ENCODE measurements at places on chromosomes 1 and 21.

DNA sequence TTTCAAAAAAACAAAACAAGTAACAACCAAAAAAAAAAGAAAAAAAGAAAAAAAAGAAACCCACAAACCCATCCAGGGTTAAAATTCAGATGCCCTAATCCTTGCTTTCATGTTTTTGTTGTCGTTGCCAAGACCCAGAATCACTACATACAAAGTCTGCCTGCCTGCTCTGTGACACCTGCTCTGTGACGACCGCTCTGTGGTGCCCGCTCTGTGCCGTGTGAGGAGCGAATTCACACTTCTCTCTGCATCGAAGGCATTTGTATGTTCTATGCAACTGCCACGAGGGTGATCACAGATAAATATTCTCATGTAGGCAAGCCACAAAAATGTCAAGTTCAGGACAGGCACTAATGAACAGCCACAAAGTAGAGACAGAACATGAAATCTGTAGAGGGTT, 178.6 kb downstream of the SLC45A1 start:
- DNase-seq = no peak

DNA sequence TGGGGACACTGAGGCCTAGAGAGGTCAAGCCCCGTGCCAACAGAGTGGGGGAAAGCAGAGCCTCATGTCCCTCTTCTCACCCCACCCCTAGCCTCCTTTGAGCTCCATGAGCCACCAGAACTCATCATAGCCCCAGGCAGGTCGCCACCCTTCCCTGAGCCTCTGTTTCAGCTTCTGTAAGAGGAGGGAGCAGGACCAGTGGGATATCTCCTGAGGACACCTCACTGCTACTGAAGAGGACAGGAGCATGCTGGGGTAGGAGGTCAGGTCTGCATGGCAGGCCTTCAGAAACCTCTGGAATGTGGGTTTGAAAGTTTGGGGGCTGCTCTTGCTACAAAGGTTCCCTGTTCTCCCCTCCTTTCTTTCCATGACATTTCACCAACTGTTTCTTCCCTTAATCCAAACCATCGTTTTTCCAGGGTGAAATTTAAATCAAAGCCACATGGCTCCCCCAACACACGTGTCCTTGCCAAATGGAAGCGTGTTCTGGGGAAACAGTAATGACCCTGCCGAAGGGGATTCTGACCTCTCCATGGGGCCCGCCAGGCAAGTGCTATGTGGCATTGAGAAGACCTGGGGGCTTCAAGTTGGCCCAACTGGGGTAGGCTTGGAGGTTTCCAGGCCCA, 88.1 kb upstream of the RUNX3 start:
- no peak for DNase-seq

GRCh38 chr1:237702161-237702560, 188.6 kb downstream of the ZP4 start:
- no peak for DNase-seq

DNA sequence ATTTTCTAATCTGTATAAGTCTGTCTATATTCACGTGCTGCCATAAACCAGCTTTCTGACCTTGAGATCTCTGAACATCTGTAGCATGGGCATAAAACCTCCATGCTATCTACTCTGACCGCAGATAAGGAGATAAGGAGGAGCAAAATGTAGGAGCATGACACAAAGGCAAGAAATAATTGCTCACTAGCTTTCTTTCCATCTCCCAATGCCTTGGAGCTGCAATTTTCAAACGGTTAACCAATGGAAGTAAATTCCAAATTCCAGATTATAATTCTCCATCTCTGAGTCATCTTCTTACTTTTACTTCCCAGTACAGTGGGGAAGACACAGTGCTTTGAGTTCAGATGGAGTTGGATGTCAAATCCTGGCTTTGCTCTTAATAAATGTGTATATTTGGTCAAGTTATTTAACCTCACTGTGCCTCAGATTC, 41.6 kb downstream of the CD58 start:
- no peak for DNase-seq

- no peak for DNase-seq
Measured at GRCh38 chr1:180217006-180217405, 13.1 kb upstream of the LHX4 start.

DNA sequence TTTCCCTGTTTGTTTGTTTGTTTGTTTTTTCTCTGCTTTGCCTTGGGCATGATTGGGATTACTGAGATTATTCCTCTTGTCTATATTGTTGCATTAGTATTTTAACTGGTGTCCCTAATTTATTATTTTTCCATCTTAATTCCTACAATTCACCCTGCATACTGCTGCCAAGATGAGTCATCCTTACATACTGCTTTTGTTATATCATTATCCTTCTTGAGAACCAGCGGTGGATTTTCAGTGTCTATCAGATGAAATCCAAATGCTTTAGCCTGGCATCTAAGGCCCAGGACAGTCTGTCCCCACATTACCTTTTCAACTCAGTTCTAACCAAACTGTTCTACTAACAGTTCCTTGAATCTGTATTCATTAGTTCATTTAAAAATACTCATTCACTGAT, 101.7 kb downstream of the OLFML2B start:
- no peak for DNase-seq

GRCh38 chr1:54252371-54252936, 52.5 kb downstream of the MRPL37 start:
- DNase-seq = no peak

DNA sequence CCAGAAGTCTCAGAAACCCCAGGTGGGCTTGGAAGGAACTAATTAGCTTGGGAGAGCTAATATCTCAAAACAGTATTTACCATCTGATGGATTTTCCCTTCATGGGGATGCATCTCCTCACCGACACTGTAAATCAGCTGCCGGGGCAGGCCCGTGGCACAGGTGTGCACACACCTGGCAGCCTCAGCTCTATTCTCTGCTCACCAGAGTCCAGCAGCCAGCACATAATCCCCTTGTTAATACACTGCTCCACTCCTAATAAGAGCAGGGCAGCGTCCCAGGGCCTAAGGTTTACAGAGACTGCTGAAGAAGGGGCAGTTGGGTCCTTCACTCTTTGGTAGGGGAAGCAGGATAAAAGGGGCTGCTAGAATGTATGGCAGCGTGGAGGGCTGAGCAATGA, 200.0 kb downstream of the TOMM20 start:
- DNase-seq = no peak

DNA sequence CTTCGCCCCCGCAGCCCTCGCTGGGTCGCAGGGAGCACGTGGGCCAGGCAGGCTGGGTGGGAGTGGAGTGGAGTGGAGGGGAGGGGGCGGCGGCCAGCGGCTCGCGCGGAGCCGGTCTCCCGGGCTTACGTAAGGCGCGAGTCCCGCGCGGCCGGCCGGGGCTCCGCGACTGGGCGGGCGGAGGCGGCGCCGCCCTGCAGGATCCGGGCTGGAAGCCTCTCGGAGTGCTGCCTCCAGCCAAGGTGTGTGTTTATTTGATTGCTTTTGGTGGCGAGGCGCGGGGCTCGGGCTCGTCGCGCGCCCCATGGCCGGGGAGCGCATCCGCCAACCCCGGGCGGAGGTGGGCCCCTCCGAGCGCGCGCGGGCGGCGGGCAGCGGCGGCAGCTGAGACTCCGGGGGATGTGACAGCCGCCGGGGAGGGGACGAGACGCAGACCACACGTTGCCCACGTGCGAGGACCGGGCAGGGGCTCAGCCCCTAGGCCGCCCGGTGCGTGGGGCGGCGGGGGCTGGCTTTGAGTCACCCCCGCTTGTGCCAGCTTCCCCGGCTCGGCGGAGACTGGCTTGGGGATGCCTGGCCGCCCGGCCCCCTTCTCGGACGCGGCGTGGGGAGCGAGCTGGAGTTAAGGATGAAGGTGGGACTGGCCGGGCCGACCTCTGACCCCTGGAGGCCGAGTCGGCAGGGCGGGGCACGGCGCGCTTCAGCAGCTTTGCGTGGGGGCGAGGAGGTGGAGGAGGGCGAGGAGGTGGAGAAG, 402 bp upstream of the AK4 start:
- peak; percentile 24 for DNase-seq

DNA sequence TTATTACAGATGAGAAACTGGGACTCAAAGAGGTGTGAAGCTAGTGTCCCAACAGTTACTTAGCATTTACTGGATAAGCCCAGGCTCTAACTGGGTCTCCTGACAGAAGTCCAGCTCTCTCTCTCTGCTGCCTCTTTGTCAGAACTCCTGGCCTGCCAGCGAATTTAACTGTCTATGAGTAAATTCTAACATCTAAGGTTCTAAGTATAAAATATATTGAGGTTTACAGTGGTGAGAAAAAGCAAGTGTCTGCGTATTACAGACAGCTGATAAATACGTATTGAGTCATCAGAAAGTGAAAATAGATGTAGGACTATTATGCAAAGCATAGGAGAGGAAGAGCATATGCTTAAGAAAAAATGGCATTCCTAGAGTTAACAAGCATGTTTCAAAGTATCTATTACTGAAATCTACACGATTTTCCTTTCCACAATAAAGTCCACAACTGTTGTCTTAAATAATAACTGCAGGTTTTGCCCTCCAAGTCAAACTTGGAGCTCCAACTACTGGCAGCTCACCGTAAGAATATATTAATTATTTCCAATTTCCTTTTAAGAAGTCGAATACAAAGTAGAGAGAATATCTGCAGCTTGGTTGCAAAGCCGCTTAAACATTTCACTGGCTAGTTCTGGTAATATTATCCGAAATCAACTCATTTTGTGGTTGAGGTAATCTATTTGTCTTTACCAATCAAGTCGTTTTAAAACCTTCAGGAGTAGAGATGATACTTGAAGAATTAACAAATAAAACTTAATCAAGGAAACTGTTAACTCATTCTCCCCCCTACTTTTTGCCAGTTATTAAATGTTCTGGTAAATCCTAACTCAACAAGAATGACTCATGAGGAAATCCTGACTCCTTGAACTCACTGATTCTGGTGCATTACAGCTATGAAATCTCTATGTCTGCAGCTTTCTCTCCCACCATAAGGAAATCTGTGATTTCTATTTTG, 1.4 kb upstream of the RGS2 start:
- DNase-seq = no peak

DNA sequence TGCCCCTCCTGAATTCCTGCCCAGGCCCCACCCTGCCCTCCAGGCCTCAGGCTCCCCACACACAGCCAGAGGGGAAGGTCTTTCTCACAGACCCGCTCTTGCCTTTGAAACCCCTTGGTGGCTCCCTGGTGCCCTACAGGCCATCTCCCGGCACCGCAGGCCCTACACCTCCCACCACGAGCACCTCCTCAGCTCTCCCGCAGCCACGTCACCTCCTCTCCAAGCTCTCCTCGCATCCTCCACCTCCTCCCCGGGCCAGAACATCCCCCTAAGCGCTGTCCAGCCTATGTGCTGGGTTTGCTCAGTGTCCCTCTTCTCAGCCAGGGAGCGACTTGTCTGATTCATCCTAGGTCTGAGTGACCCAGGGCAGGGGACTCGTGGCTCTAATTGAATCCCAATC, 66.4 kb downstream of the DMRTB1 start:
- DNase-seq = no peak

DNA sequence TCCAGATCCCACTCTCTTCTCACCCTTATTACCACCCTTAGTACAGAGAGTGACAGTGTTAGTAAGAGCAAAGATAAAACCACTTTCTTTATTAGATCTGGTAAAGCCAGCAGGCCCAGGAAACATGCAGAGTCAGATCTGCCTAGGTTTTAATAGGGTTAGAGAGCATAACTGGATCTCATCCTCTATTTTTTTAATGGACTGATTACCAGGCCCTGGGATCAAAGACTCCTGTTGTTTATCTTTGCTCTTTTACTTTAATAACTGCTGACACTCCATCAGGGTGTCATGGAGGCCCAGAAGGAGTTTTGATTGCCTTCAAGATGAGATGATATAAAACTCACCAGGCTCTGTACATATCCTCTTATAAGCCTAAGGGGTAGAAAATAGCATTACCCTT, 45.3 kb upstream of the RGS5 start:
- no peak for DNase-seq

- DNase-seq = no peak
Measured at GRCh38 chr1:43653893-43654292, 3.9 kb downstream of the KDM4A start.

Measured in NCI-H1436 (cell line).